ENCODE measurements at places on chromosomes 5 and 9.

DNA sequence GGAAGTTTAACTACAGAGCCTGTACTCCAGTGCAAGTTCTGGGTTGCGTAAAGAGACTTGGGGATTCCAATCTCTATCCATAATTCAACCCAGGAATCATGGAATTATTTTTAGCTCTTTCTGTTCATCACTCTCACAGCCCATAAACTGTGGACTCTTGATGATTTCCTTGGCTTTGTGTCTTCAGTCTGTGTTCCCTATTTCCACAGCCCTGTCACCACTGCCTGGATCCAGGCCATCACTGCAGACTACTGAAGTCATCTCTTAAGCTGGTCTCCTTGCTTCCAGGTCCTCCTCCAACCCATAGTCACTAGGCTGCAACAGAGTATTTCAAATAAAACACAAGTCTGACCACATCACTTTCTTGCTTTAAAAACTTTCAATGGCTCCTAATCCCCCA, 211.7 kb downstream of the PLK2 start:
- no peak for DNase-seq

DNA sequence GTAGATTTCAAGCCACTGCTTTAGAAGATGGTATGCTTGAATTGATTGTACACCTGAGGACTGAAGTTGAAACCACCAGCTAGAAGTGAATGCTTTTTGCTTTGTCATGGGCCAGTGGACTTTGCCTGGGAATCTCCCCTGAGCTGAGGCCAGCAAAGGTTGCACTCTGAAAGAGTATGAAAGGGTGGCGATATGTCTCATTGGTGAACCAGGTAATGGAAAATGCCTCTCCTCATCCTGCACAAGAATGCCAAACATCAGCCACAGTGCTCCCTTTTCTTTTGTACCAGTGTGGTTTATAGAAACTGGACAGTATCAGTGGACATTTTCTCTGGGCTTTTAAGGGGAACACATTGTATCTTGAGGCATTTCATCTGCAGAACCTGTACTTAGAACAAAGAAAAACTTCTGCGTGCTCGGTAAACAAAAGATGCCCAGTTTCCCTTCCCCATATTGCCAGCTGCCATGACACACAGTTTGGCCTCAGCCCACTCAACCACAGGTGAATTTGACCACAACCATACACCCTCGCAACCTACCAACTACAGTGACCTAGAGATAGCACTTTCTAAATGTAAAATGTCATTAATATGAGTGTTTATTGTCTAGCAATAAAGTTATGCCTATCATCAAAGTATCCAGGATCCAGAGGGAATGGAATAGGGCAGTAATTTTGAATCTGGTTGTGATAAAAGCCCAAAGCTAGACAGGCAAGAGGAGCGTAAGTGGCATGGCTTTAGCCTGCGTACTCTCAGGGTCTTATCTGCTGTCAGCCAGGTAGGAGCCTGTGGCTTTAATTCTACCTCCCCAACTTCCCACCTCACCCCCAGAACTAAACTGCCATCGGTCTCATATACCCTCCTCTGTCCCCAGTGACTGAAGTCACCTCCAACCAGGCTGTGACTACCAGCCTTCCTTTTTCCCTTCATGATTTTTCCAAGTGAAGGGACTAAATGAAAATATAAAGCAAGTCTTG, 79.5 kb upstream of the LHFPL2 start:
- DNase-seq = no peak

DNA sequence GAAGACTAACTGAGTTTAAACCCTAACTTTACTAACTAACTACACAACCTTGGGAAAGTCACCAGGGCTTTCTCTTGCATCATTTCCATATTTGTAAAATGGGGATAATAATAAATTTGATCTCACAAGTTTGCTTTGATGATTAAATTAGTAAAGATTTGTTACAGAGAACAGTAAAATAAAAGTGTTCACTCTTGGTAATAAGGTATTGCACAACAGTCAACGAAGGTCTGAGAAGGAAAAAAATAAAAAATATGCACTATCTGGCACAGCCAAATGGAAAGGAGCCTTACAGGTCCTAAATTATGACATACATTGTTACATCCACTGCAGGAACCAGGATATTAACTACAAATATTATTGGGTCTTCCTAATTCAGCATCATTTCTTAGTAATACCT, 160.0 kb upstream of the TMEM161B start:
- no peak for DNase-seq

GRCh38 chr5:115264786-115265185, 2.1 kb upstream of the PGGT1B start:
- DNase-seq = no peak

DNA sequence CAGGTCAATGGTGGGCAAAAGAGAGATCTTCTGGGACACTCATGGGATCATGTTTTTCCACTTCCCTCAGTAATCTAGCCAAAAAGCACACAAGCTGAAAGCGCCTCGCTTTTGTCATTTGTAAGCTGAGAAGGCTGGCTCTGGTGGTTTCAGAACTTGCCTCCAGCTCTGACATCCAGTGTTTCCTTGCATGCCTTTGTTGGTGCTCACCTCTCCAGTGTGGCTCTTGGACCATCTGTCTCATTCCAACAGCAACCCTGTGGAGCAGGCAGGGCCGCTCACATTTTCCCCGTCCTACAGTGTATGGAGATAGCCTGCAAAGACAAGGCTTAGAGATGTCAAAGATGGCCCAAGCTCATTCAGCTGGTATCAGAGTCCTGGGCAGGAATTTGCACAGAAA, 160.8 kb upstream of the KLF4 start:
- no peak for DNase-seq

DNA sequence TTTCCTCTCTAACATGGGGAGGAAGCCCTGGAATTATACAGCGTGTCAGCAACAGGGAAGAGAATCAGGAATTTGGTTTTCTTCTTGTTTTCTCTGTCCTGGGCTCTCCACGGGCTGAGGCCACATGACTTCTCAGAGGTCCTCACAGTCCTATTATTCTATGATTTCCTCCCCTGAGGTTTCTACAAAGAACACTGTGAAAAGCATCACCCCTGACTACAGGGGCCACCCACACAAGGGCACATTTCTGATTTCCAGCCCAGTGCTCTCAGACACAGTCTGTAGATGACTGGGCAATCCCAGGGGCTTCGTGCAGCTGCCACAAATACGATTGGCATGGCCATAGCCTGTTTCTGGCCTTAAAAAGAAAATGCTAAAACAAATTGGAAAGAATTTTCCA, 284.9 kb downstream of the CEMIP2 start:
- DNase-seq = no peak

- DNase-seq = no peak
Measured at GRCh38 chr5:14185326-14186058, 42.4 kb downstream of the TRIO start.

- DNase-seq = no peak
Measured at GRCh38 chr5:18882154-18882553, 1105.8 kb downstream of the CDH18 start.

GRCh38 chr5:142680605-142681259, 5.2 kb downstream of the FGF1 start:
- no peak for DNase-seq

DNA sequence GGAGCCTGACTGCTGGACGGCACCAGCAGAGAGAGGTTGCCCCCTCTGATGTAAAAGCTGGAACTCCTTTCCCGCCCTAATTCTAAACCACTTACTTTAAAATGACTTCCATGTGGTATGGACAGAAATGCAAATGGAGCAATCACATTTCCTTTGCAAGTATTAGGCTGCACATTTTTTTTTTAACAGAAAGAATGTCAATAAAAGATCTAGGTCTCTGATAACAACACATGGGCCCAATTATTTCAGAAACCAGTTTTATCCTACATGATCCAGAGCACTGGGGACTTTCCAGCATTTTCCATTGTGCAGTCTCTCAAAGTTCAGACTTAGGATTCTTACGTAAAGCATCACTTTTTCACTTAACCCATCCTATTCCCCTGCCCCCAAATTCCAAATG, 203.7 kb downstream of the NXNL2 start:
- DNase-seq = no peak

DNA sequence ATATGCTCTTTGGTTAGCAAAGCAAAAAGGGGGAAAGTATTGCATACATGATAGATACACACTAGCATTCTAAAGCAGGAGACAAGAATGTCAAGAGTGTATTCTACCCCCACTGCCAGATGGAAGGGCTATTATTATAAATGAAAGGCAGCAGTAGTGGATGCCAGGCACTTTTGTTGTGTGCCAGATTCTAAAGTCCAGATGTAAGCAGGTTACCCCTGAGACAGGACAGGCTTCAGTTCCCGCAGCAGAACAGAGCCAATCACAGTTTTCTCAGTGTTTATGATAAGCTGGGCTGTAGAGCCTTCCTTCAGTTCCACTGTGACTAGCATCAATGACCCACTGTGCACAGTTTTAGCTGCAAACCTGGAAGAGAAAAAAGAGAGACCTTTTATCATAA, 226.6 kb upstream of the TBCA start:
- no peak for DNase-seq

GRCh38 chr9:35500130-35500748, 10.3 kb downstream of the RUSC2 start:
- no peak for DNase-seq

GRCh38 chr5:107516452-107517184, 154.1 kb downstream of the EFNA5 start:
- DNase-seq = no peak

- DNase-seq = no peak
Measured at GRCh38 chr9:104750185-104750767, 2.8 kb downstream of the NIPSNAP3A start.

DNA sequence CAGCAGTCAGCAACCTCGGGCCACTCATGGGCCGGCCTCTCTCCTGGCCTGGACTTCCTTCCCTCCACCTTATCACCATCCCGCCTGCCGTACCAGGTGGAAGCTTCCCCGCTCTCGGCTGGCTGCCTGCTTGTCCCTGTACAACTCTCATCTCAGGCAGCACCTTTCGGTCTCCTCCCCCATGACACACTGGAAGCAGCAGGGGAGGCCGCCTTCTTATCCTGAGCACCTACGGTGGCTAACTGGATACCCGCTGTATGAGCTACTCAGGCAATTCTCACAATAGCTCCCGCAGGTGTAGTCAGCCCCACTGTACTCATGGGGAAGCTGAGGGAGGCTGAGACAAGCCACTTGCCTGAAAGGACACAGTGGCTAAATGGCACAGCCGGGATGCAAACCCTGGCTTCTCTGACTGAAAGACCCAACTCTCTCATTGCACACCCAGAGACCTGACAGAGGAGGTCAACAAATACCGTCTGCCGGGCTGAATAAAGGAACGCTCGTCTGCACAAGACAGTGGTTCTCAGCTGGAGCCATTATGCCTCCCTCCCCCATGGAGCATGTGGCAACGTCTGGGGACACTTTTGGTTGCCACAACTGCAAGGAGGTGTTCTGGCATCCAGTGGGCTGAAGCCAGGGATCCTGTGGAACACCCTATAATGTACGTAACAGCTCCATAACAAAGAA, 9.6 kb downstream of the STK10 start:
- DNase-seq = peak; percentile 49

- DNase-seq = no peak
Measured at GRCh38 chr9:504921-505740, 290.5 kb downstream of the DOCK8 start.

GRCh38 chr5:111394586-111394985, 117.7 kb downstream of the STARD4 start:
- no peak for DNase-seq

GRCh38 chr5:75985077-75985476, 98.1 kb upstream of the SV2C start:
- no peak for DNase-seq

DNA sequence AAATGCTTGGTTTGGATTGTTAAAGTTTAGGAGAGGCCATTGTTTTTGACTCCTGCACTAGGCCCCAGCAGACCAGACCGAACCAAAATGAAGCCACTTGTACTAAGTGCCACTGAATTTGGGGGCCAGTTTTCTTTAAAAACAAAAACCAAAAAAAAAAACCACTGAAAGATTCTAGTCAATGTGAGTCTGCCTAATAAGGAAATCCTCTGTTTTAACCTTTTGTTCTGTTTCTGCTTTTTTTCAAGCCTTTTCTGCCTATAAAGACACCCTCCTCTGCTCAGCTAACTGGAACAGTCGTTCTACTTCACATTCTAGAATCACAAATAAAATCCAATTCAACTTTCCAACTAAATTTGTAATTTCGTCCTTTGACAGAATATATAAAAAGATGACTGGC, 64.9 kb downstream of the SERINC5 start:
- peak; percentile 34 for DNase-seq

GRCh38 chr9:114406441-114406840, 18.7 kb upstream of the AKNA start:
- DNase-seq = no peak

DNA sequence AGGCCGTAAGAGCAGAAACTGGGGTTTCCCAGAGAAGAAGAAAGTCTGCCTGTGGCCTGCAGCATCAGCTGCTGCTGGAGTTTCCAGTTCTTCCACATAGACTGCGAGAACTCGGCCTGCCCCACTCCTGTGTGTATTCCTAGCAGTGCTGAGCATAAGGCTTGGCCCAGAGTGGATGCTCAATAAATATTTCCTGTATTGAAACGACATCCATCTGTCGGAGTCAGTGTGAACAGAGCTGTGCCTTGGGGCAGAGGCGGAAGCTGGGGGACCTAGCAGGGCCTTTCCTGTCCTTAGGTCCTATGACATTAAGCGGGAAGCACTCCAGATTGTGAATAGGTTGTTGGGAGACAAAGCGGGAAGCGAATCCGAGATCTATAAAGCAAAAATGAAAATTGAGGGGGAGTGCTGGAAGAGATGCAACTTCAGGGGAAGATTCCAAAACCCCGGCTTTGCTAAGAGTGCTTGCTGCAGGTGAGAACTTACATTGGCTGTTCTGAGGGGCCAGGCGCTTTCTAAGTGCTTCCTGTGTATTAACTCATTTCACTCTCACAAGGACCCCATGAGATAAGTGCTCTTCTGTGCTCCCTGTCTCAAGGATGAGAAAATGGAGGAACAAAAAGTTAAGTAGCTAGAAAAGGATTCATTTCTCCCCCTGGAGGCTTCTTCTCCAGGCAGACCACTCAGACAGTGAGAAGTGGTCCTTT, 76.1 kb upstream of the CXCL14 start:
- DNase-seq = no peak

DNA sequence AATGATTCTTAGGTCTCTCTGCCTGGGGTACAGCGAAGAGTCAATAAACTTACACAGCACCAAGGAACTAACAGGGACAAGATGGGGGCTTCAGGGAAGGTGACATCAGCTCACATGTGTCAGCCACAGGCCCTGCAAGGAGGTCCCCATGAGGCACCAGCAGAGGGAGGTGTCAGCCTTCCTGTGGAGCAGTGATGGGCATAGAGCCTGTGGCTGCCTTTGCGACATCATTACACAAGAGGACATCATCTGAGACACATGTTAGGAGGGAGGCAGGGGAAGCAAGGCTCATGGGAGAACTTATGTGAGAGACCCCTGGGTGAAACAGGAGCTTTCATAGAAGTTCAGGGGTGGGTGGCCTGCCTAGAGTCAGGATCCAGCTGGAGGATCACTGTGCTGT, 389.6 kb downstream of the SEMA5A start:
- no peak for DNase-seq

GRCh38 chr5:177486256-177486655, 11.1 kb downstream of the PDLIM7 start:
- DNase-seq = no peak

- peak; percentile 29 for DNase-seq
Measured at GRCh38 chr5:431001-431710, 11.8 kb upstream of the EXOC3 start.

- DNase-seq = no peak
Measured at GRCh38 chr5:109645707-109646192, 44.0 kb upstream of the MAN2A1 start.

- peak; percentile 66 for DNase-seq
Measured at GRCh38 chr9:93096131-93096802, at the start of gene CARD19. Gene CARD19, plus strand, starts transcription at chr9:93096217. Its CDS starts 129 bp downstream, at chr9:93096346.

GRCh38 chr5:146112476-146112875, 7.1 kb upstream of the PLAC8L1 start:
- DNase-seq = no peak

- DNase-seq = no peak
Measured at GRCh38 chr9:37295796-37296195, 126.7 kb upstream of the GRHPR start.

Data from CD4-positive, alpha-beta T cell treated with Interleukin-10 for 1 hour (primary cell).